Neuronal stem cell (in vitro differentiated cells): ENCODE measurements at places on chromosomes 1 and 21.
A peak's percentile ranks its signal among the peaks of the same experiment; 100 is the strongest.

- DNase-seq, result no peak
Observed at GRCh38 chr1:3103967-3104677, 35.1 kb downstream of the PRDM16 start.

- DNase-seq, result no peak
Observed at GRCh38 chr21:42820616-42821465, 58.5 kb downstream of the WDR4 start.

GRCh38 chr1:78620666-78621065 is 418 bp downstream of the IFI44L start:
- DNase-seq, result no peak

- DNase-seq, result no peak
Observed at GRCh38 chr1:54247863-54248515, 48.0 kb downstream of the MRPL37 start.

DNA sequence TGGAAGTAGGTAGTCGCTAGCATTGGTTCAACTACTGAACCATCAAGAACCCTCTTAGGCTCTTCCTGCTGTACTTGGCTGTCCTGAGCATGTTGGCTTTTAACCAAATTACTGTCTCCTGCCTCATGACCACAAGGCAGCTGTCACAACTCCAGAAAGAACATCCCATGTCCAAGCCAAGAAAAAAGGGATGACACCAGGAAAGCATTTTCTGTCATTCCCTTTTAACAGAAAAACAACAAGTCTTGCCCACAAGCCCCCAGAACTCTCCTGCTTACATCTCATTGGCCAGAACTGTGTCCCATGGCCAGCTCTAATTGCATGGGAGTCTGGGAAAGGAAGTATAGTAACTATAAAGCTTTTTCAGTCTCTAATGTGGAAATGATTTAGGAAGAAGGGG is 2.4 kb upstream of the RNU5D-1 start:
- no peak for DNase-seq

DNA sequence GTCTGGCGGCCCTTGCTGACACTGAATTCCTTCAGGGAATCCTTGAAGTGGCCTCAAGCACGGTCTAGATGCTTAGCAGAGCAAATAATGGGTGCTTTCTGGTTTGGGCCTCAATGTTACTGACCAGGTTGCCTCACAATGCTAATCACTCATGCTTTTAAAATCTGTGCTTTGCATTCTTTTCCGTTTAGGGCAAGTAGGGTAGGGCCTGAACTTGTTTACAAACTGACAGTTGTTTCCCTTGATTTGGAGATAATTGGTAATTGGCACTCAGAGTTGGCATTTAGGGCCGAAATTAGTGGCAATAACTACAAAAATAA is 1.4 kb downstream of the VPS13D start:
- DNase-seq, result no peak

DNA sequence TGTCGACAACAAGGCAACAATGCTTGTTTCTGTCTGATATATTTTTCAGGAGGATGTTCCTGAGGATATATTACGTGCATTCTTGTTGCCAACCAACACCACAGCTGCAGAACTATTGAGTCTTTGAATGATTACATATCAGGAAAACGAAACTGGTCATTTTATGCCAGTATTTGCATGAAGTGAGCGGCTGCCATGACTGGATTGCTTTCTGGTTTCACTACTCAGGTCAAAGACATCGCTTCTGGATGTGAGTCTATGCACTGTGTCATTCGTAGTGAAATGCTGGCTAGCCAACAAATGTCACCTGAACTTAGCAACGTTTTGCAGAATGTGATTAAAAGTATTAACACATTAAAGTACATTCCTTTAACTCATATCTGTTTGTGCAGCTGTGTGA is 35.8 kb upstream of the OLFM3 start:
- no peak for DNase-seq

DNA sequence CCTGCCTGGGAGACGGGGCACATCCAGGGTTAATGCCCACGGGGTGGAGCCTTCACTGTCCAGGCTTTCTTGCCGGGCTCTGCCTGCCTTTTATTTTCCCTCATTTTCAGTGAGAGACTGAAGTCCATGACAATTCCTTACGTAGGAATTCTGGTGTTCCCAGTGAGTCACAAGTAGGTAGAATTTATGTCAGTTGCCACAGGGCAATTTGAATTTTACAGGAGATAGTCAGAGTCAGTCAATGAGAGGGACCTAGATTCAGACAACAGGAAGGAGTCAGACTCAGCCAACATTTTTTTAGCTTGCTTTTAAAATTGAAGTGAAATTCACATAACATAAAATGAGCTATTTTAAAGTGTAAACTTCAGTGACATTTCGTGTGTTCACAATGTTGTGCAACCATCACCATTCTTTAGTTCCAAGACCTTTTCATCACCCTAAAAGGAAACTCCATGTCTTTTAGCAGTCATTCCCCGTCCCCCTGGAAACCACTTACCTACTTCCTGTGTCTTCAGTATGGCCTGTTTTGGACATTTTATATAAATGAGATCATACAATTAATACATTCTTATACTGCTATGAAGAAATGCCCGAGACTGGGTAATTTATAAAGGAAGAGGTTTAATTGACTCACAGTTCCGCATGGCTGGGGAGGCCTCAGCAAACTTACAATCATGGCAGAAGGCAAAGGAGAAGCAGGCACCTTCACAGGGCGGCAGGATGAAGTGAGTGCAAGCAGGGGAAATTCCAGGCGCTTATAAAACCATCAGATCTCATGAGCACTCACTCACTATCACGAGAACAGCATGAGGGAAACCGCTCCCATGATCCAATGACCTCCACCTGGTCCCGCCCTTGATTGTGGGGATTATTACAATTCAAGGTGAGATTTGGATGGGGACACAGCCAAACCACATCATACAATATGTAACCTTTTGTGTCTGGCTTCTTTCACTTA is 14.6 kb downstream of the AJAP1 start:
- no peak for DNase-seq

DNA sequence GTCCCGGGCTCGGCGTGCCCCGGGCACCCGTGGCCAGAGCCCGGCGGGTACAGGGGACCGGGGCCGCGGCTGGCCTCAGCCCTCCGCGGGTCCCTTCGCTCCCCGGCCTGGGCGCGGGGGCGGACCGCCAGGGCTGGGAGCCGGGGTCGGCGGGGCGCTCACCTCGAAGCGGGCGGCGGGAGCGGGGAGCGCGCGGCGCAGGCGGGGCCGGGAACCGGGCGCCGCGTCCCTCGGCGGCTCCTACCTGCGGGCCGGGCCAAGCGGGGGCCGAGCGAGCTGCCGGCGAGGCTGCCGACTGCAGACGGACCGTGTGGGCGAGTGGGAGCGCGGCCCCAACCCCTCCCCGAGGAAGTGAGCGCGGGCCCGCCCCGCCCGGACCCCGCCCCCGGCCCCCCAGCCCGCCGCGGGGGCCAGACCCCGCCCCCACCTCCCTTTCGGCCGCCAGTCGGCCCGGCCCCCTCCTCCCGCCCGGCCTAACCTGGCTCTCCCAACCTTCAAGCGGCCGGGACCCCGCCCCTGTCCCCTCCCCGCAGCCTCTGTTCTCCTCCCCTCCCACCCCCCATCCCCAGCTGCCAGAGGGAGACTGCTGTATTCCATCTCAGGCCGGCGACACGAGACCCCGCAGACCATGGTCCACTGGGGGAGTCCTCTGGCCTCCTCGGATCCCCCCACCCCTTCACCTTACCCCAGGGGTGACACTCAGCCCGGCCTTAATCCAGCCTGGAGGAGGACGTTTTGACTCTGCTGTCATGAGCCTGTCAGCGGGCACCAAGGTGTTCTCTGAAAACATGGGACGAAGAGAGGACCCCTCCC is at the start of gene FHL3:
TSS of gene FHL3 (minus strand) at position 320 of the 813 bp plus-strand sequence. CDS start 6,102 bp downstream, outside the sequence.
- DNase-seq, result peak; percentile 64

- no peak for DNase-seq
Observed at GRCh38 chr21:34801519-34802132, 132.8 kb downstream of the CLIC6 start.

- no peak for DNase-seq
Observed at GRCh38 chr1:235941876-235942624, 75.3 kb upstream of the LYST start.

DNA sequence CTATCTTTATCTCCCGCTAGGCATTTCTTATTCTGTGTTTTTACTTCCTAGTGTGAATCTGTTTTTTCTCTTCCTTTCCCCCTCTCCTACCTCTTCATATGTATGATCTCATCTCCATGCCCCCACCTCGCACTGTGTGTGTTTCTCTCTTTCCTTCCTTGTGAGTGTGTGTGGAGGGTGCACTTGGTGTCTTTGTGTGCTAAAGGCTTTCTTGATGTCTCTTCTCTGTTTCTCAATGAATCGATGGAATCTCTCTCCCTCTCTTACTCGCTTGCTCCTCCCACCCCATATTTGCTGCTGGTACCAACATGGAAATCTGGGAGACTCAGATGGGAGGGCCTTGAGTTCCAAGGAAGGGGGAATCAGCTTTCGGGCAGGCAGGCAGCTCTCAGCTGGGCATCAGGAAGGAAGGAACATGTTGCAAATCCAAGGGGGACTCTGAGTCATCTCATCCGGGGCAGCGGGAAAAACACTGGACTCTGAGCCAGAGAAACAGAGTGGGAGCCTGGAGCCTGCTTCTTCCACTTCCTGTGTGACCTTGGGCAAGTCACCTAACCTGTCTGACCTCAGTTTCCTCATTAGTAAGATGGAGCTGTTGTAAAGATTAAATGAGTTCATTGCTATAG is 147.5 kb downstream of the PTPRU start:
- no peak for DNase-seq

DNA sequence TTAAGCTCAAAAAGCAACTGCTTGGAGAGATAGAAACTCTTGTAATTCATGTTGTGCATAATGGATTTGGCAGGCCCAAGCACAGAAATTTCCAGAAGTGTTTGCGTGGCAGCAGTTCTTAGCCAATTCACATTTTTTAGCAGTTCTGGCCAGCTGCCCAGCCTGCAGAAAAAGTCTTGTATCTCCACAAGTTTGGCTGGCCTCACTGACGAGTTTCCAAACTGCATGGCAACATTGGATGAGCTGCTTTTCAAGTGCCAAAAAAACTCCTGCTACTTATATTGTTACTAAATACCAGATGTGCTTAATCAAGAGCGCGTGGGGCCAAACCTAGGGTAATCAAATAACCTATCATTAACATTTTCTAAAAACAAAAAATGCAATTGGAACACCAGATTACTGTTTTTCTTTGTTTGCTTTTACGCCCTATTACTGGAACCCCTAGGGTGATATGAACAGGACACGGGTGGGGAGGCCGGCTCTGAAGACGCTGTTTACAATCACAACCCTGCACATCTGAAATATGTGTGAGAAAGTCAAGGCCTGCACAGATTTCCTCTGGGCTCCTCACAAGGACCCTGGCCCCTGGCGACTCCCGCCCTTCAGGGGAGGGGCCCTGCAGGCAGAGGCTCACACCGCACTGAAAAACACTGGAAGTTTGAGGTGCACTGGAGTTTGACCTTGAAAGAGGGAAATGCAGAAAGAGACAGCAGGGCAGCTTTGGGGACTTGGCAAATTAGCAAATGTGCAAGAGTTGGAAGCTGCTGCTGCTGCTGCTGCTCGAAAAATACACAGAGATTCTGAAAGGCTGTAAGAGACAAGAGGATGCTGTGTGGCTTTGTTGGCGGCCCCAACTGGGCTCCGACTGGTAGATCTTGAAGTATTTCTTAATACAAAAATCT is 55.2 kb upstream of the TARBP1 start:
- no peak for DNase-seq

GRCh38 chr1:179788259-179788658 is 45.2 kb downstream of the FAM163A start:
- no peak for DNase-seq

DNA sequence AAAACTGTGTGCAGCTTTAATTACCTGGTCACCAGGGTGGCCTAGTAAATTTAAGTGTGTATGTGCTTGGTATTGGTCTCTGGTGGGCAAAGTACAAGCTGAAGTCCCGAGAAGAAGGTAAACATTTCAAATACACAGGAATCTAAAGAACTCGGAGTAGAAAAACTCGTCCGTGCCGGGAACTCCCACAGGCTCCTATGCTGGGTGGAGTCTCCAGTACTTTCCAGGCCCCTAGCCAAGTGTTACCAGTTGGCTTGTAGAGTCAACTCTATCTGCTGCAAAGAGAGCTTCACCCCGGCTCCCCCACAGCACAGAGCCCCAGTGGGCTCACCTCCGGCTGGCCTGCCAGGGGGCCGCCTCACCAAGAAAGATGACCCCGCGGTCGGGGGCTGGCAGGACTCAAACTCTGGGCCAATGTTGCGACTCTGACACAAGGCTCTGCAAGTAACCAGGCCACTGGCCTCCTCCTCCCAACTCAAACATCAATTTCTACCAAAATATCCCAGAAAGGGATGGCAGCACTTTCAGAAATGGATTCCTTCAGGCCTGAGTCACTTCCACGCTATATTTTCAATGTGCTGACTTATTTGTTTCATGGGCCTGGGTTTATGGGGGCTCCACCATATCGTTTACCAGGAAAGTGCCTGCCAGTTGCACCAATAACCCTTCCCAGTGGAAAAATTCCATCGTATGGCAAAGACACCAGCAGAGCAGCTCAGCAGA is 73.9 kb downstream of the SLC66A1 start:
- no peak for DNase-seq

GRCh38 chr1:88357729-88358128 is 326.3 kb upstream of the PKN2 start:
- DNase-seq, result no peak

DNA sequence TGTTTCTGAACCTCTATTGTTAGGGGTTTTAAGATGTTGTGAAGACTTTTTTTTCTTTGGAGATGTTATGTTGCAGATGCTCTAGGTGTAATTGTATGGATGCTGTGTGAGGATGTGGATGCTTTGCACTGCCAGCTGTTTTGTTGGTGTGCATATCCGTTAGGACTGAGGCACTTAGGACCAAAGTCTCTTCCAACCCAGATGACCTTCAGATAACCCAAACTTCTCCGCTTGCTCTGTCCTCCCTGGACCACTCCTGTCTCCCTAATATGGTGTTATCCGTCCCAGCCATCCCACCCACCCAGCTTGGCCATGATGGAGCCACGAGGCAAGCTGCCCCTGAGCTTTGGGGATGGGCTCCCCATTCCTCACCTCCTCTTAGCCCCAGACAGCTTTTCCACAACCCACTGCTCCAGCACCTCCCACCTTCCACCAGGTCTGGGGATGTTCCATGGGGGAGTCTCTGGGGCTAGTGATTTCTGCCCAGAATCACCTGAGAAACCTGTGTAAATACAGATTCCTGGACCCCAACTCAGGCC is 5.1 kb upstream of the LEFTY2 start:
- DNase-seq, result no peak

- no peak for DNase-seq
Observed at GRCh38 chr21:39029900-39030884, 153.1 kb downstream of the PSMG1 start.

DNA sequence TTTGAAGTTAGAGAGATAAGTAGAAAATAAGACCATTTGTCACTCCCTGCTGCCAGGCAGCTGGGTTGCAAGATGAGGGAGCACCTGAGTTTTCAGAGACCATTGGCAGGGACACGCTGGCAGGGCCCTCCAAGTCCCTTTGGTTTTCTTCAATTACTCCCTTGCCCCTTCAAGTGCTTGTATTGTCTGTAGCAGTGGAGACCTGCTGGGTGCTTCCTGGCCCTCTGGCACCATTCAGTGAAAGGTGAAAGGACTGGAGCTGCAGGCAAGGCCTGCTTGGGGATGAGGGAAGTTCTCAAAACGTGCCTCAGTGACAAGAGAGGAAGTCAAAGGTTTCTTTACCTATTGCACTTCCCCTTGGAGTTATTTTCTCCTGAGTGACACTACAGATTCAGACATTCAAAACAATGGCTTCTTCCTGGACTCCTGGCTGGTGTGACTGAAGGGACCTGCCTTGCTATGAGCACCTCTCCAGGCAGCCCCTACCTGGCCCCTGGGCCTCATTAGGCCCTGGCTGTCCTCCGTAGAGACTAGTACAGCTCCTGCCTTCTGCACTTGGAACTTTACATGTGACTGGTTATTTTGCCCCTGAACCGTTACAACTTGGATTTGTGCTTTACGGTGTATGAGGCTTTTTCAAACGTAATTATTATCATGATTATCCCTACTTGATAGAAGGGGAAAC is 100.1 kb downstream of the C1orf21 start:
- DNase-seq, result no peak
